ENCODE measurements at places on chromosomes 1 and 21.
A peak's percentile ranks its signal among the peaks of the same experiment; 100 is the strongest.

DNA sequence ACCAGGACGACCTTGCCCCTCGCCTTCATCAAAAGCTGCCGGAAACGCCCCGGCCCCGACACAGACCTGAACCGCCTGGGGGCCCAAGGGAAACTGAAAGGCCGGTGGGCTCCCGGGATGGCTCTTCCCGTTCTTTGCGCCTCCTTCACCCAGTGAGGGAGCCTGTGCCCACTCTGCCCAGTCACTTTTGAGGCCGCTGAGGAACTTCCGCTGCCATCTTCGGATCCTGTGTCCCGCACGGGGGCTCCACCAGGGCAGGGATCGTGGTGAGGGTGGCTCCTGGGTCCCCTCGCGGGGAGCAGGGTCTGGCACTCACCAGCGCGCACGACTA is 104.0 kb downstream of the PPIAL4G start:
- no peak for DNase-seq

GRCh38 chr1:72547412-72547811 is 265.1 kb upstream of the NEGR1 start:
- no peak for DNase-seq

DNA sequence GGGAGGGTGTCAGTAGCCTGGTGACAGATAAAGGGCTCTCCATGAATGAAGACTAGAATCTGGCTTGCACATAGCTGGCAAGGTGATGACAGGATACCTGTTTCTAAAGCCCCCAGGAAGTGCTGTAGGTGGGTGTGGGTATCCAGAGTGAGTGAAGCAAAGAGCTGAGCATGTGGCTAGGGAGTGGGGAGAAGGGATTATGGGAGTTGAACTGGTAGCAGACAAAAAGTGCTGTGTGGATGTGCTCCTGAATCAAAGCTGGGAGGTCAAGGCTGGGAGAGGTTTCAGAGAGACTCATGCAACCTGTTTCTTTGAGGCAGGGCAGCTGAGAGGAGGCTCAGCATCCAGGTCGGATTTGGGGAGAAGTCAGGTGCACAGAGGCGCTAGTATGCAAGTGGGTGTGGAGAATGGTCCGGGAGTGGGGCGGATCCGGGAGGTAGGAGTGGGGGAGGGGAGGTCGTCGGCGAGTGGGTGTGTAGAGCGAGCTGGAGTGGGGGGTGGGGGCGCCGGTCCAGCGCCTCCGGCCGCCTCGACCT is 600 bp downstream of the ASTN1 start:
- DNase-seq = no peak

- no peak for DNase-seq
Measured at GRCh38 chr1:111221633-111222291, 5.8 kb upstream of the CHI3L2 start.

GRCh38 chr1:244833734-244834542 is 1.5 kb upstream of the COX20 start:
- DNase-seq = peak; percentile 80

DNA sequence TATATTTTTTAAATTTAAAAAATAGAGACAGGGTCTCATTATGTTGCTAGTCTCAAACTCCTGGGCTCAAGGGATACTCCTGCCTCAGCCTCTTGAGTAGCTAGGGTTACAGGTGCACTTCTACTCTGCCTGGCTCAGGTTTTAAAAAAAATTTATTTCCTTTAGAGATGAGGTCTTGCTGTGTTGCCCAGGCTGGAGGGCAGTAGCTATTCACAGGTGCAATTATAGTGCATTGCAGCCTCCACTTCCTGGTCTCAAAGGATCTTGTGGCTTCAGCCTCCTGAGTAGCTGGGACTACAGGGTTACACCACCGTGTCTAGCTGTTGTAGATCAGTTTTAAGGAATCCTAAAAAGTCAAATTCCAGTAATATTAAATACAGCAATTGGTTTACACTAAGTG is 5.0 kb downstream of the RNF11 start:
- no peak for DNase-seq

DNA sequence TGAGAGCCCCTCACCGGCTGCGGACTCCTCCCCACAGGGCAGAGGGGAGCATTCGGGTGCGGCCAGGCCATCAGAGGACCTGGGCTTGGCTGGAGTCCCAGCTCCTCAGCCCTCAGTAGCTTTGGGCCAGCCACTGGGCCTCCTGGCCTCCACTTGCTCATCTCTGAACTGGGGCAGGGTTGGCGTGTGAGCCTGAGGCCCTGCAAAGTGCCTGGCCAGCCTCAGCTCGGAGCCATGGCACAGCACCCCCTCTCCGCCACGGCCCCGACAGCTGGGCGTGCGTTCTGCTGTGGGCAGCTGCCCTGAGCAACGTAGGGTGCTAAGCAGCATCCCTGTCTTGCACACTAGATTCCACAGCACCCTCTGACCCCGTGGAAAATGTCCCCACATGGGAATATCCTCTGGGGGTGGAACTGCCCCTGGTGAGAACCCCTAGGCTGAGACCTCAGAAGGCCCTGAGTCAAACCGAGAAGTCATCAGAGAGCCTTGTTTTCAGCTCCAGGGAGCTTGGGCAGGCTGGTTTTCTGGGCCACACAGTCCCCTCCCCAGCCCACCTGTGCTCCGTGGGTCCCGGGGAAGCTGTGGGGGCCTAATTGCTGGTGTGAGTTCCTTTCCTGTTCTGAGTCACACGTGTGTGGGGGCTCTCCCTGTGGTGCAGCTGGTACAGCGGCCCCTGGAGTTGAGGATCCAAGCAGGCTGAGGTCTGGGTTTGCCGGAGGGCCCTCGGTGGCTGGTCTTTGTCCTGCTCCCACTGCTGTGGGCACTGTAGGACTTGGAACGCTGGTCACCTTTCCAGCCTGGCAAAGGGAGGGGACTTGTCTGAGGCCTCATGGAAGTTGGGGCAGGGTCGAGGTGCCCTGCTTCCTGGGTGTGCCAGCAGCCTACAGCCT is 24.5 kb downstream of the TP73 start:
- no peak for DNase-seq

DNA sequence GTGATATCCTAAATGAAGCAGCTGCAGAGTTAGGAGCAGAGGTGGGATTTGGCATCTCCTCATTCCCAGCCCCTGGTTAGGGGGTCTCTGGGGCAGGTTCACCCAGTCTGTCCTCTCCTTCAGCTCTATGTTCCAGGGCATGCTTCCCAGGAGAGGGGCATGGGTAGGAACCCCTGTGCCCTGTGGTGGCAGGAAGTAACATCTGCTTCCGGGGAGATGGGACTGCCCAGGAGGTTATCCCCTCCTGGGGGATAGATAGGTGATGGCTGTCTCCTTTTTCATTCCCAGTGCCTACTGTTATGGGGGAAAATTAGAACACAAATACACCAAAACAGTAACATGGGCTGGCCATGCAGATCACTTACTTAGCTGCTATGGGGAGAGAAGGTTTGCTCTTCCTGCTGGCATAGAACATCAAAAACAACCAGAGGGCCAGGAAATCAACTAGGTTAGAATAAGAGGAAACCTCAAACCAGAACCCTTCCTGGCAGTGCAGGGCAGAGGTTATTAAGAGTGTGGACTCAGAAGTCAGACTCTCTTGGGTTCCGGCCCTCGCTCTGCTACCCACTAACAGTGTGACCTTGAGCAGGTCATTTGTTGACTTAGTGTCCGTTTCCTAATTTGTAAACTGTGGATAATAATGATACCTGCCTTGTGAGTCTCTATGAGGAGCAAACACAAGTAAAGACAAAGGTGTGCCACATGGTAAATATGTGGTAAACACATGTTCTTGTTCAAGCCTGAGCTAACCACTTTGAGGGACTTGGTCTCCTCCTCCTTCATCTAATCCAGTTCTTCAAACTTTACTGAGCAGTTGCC is 157.8 kb upstream of the JUN start:
- DNase-seq = no peak
